ENCODE measurements at places on chromosomes 3 and 15. TPM values are rescaled to one million over a fixed set of nuclear protein-coding genes. Genes with fewer than 3 reads are reported as not detected.

DNA sequence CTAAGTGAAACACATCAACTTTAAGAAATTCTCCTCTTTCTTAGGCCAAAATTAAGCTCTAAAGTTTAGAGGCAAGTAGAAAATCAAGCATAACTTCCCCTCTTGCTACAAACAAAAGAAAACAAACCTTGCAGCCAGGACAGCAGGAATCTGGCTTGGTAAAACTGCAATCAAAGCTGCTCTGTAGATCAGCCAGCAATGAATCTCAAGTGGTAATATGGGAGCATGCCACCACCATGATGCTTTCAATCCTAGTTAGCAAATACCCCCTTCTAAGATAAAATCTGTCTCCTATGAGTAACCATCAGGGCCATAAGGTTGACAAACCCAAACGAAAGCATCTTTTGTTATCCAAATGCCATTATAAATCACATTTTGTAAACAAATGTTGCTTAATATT, 208.3 kb upstream of the PLSCR5 start:
- DNase-seq, result no peak

DNA sequence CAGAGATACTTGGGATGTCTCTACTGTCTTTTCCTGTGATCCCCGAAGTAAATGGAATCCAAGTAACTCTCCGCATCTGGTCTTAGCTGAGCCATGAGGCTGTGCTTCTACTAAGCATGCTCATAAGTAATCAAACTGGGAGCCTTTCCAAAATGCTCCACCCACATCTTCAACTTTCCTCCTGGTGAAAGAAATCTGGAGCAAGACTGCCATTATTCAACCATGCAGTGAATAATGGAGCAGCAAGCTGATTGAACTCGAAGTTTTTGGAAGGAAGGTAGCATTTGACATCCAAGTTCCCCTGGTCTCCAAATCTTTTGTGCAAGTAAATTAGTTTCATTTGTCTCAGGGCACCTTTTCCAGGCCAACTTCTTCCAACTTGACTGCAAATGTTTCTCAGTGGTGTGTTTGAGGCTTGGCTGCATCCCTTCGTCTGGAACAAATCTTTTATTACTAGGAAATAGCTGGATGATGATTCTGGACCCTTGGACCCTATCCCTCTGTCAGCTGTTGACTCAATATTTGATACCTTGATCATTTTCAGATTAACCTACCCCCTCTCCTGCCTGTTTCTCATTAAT, 19.4 kb downstream of the GXYLT2 start:
- no peak for DNase-seq

DNA sequence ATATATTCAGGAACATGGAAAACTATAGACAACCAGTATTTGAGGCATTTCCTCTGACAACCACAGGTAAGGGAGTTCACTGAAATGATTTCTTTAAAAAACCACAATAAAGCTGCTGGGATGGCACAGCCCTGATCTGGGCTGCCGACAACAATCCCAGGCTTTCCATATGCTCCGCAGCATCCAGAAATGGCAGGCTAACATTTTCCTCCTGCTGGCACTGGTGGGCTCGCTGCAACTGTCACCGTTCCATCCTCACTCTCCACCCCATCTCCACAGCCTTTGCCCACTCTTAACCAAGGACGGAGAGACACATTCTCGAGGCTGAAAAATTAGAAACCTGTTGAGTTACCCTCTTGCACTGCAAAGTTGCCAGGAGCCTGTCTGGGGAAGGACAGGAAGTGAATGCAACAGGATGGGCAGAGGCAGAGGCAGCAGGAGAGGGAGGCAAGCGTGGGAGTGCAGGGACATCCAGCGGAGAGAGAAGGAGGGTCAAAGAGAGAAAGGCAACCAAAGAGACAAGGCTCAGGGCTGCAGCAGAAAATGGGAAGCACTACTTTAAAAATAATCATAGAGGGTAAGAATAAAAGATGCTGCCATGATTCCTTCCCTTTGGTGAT, 79.0 kb upstream of the ARRDC4 start:
- no peak for DNase-seq

DNA sequence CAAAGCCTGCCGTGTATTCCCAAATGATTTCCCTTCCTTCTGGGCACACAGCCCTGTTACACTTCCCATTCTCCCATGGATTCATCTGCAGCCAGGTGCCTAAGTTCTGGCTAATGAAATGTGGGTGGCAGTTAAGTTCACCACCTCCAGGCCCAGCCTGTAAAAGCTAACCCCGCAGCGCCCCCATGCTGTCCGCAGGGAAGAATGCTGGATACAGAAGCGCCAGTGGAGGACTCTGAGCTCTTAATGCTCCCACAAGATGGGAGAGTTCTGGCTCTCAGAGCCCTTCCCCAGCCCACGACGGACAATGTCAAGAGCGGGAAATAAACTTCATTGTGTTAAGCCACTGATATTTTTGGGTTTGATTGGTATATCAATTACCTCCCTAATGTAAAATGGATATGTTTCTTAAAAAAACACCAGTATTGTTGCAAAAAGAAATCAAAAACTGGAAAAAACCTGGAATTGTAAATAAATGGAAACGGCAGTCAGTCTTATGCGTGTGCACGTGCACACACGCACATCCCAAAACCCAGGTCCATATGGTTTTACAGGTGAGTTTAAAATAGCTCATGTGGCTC, 37.7 kb upstream of the FGD5 start:
- no peak for DNase-seq

DNA sequence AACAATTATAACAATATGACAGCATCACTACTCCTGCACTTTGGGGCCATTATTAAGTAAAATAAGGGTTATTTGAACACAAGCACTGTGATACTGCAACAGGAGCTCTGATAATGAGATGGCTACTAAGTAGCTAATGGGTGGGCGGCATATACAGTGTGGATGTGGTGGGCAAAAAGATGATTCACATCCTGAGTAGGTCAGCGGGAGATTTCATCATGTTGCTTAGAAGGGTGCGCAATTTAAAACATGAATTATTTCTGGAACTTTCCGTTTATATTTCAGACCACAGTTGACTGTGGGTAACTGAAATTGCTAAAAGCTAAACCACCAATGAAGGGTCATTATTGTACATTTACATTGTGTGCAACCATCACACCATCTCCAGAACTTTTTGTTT, 42.3 kb downstream of the FBXO22 start:
- DNase-seq, result no peak

GRCh38 chr3:120469440-120469839, 18.6 kb upstream of the FSTL1 start:
- DNase-seq, result no peak

- no peak for DNase-seq
Measured at GRCh38 chr3:98598492-98598891, 5.1 kb upstream of the CPOX start.

GRCh38 chr3:39671116-39671515, 138.3 kb upstream of the MYRIP start:
- no peak for DNase-seq

GRCh38 chr3:183046883-183047282, 52.4 kb downstream of the MCCC1 start:
- no peak for DNase-seq

- no peak for DNase-seq
Measured at GRCh38 chr3:15159501-15160136, 46.4 kb upstream of the CAPN7 start.

- DNase-seq, result no peak
Measured at GRCh38 chr3:38588371-38588971, 61.0 kb downstream of the SCN5A start.

GRCh38 chr3:186814100-186814499, 7.8 kb upstream of the RFC4 start:
- DNase-seq, result no peak

DNA sequence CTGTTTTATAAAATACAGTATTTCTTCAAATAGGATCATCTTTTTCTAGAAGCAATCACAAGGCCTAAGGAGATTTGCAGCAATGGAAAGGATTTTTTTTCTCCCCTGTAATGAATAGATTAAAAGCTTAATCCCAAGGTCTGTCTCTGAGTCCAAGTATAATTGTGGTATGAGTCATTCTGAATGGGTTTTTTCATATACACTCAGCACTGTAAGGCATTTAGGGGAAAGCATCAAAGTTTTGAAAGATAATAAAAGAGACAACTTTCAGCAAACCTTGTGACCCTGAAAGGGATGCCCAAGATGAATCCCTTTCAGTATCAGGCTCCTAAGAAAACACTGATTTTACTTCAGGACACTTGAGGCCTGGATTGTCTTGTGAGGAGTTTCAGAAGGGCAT, 23.3 kb upstream of the LARS2 start:
- DNase-seq, result no peak

- DNase-seq, result no peak
Measured at GRCh38 chr3:38994251-38994650, 57.5 kb downstream of the SCN11A start.

GRCh38 chr3:106930086-106930485, 447.2 kb upstream of the CCDC54 start:
- DNase-seq, result no peak

- no peak for DNase-seq
Measured at GRCh38 chr15:74062236-74062635, 20.1 kb downstream of the GOLGA6A start.

GRCh38 chr15:89967881-89968280, 33.2 kb upstream of the ZNF710 start:
- no peak for DNase-seq

GRCh38 chr3:134374791-134375581, 739 bp upstream of the AMOTL2 start:
- no peak for DNase-seq

The MUC4 gene
- 1.4 TPM for total RNA-seq

The GOLGA6L7 gene
- not detected for total RNA-seq

The SLC15A2 gene
- total RNA-seq, result 3.5 TPM

The FBXW12 gene
- 0.14 TPM for total RNA-seq

The GRAMD2A gene
- not detected for total RNA-seq

The NCKIPSD gene
- total RNA-seq, result 49.8 TPM

The OSTN gene
- not detected for total RNA-seq

The CFAP161 gene
- total RNA-seq, result not detected

The RASGRP1 gene
- 113 TPM for total RNA-seq

The GHSR gene
- total RNA-seq, result not detected

The SLC28A2 gene
- not detected for total RNA-seq
